SIG-M5 (cell line): ENCODE measurements at places on chromosomes 2 and 18.

- DNase-seq, result no peak
Observed at GRCh38 chr2:157748371-157749142, 119.9 kb upstream of the ACVR1C start.

DNA sequence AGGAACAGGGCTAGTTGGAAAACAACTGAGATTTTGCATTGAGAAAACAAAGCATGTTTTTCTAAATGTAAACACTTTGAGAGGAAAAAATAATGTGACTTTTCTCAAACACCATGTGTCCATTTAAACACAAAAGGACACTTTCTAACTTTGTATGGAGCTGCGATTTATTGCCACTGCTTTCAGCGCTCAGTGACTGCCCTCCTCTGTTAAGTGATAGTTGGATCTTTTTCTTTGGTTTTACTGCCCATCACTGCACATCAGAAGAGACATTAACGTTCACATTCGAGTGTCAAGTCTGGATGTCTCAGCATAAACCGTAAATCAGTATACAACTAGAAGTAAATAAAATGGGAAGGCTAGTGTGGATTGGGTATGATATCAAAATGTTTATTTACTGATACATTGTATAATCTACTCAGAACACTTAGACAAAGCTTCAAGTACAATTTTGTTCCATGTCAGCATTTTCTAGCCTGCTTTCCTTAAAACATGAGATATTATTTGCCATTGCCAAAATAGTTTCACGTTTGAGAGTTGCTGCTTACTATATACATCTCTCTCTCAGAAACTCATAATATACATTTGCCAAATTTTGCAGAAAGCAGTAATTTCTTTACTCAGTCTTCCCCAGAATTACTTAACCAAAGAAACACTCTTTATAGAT, 237.6 kb downstream of the IKZF2 start:
- no peak for DNase-seq

DNA sequence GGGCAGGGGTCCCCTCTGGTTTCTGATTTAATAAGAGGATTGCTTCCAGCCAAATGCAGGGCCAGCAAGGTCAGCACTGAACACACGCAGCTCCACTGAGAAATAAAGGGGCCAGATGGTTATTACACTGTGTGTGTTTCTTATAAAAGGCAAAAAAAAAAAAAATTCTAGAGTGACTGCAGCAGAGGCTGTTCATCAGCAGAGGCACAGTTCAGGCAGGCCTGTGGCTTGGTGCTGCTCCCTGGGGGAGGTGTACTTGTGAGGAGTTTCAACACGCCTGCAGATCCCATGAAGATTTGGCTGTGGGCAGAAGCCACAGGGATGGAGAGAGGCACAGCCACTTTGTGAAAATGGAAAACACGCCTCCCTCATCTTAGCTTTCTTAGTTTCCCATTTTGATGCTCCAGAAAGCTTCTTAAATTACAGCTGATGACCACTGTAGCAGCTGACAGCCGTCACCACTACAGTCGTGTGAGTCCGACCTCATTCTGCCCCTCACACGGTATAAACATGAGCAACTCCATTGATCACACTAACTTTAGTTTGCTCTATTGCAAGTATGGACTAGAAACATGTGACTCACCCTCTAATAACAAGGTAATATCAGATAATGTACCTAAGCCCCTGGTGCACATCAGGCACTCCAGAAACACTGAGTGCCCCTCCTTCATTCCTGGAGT, 726.5 kb upstream of the RAB6C start:
- no peak for DNase-seq

GRCh38 chr2:126749537-126749936, 93.6 kb downstream of the GYPC start:
- no peak for DNase-seq

DNA sequence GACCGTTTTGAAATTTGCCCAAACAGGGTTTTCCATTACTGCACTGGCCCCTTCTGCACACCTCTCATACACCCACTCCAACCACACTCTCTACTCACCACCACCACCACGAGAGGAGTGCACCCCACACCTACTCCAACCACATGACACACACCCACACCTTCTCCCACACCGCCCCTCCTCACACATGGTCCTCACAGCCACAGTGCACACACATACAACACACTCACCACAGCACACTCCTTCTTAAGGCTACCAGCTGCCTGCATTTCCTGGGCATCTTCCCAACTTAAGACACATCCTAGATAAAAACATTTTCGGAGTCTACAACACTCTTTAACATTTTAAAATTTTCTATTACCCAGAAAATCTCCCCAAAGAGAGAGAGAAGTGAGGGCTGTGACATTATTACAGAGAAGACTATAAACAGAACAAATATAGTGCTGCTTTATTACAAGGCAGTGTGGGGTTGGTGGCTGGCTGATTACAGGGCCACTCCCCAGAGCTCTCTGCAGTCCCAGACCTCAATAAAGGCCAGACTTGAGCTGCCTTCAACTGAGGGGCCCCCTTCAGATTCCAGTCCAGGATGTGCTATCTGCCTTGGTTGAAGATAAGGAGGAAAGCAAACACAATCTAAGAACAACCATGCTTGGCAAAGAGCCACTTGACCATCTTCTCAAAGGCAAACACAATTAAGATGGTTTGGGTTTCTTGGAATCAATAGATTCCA, 36.1 kb downstream of the NHEJ1 start:
- DNase-seq, result no peak
